MCF 10A (cell line): ENCODE measurements at places on chromosomes 7 and 10.

DNA sequence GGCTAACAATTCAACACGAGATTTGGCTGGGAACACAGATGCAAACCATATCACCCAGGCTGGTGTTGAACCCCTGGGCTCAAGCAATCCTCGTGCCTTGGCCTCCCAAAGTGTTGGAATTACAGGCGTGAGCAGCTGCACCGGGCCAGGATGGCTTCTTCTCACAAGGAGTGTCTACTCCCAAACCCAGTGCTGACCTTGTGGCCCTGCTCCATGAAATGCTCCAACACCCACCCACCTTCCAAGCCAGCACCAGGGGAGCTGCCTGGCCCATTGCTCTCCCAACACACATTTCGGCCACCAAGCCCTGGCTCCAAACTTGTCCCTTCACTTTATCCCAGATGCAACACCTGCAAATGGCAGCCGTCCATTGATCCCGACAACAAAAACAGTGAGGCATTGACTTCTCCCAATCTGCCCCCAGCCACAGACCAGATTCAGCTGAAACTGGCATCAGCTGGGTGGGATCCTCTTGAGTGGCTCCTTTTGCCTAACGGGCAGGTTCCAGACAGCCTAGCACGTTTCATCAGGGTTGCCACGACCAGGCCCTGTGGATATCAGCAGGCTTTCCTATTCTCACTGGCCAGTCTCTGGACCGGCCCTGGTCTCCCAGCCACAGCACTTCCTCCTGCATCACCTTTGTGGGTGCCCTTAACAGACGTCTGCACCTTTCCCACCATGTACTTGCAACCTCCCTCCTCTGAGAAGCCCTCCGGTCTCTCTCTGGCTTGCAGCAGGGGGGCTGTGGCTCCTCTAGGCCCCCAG lies 105.7 kb upstream of the CARD11 start:
- no peak for DNase-seq

- peak; percentile 73 for DNase-seq
Measured at GRCh38 chr7:23531050-23531793, 559 bp downstream of the TRA2A start.

DNA sequence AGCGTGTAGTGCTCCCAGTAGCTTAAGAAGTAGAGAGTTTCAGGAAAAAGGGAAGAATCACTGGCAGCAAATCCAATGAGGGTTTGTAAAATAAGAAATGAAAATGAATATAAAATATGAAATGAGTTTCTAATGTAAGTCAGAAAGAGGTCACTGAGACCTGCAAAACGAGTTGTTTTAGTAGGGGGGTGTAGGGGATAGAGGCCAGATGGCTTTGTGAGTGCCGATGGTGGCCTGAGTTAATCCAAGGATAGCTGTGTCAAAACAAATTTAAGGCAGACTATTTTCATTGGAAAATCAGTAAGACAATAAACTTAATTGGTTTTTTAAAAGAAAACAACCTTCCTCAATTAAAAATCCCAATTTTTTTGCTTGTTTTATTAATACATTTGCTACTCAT lies 745 bp upstream of the ASB15 start:
- DNase-seq = no peak

- DNase-seq = no peak
Measured at GRCh38 chr7:73442903-73443500, 9.4 kb downstream of the FZD9 start.

- DNase-seq = no peak
Measured at GRCh38 chr7:113664867-113665266, 253.9 kb downstream of the PPP1R3A start.

DNA sequence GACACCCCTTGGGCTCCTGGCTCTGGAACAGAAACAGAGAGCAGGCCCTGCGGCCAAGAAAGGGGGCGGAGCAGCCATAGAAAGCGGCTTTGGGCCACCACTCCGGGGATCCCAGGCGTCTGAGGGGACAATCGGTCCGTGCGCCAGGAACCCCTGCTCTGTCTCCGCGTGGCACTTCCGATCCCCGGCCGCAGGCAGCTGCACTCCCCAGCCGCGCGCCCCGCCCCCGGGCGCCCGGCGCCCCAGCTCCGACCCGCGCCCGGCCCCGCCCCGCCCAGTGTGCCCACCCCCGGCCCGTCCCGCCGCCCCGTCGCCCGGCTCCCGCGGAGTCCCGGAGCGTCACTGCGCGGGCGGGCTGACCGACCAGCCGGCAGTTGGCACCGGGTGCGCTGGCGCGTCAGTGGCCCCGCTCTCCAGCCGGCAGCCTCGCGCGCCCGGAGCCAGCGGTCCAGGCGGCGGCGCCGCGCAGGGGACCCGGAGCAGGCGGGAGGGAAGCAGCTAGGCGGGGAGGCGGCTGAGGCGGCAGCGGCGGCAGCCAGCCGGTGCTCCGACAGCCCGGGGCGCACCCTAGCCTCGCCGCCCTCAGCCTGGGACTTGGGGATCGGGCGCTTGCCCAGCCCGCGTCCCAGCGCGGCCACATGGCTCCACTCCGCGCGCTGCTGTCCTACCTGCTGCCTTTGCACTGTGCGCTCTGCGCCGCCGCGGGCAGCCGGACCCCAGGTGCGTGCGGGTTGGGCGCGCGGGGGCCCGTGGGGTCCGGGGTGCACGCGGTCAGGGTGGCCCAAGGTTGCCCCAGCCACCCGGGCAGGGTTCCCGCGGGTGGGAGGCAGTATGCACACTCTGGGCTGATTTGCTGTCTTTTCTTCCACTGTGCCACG lies at the start of gene ADAMTS14:
ADAMTS14 (plus strand) TSS at position 342 of the 878 bp plus-strand sequence; CDS start at position 639, 297 bp downstream.
- DNase-seq = no peak

- DNase-seq = no peak
Measured at GRCh38 chr7:64879800-64880199, 23.3 kb upstream of the ZNF273 start.

DNA sequence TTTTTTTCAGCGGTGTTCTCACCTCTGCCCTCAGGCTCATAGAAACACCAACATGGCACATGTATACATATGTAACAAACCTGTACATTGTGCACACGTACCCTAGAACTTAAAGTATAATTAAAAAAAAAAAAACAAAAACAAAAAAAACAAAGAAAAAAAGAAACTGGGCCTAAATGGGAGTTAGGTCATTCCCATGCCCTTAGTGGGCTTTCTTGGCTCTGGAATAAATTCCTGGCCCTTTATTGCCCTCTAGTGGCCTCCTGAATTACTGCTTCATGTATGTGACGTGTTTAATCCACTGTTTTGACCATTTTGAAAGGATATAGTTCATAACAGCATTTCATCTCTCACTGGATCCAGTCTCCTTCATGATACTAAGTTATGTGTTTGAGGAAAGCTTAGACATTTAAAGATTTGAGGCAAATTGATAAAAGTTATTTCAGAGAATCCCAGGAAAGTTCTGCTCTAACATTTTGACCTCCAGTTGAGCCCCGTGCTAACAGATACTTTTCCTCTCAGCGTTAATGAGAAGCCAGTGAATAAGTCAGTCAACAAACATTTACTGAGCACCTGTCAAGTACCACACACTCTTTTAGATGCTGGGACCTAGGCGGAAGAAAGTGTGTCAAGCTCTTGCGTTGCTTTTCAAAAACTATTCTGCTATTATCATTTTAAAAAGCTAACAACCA lies 54.7 kb upstream of the SYPL1 start:
- peak; percentile 83 for DNase-seq

DNA sequence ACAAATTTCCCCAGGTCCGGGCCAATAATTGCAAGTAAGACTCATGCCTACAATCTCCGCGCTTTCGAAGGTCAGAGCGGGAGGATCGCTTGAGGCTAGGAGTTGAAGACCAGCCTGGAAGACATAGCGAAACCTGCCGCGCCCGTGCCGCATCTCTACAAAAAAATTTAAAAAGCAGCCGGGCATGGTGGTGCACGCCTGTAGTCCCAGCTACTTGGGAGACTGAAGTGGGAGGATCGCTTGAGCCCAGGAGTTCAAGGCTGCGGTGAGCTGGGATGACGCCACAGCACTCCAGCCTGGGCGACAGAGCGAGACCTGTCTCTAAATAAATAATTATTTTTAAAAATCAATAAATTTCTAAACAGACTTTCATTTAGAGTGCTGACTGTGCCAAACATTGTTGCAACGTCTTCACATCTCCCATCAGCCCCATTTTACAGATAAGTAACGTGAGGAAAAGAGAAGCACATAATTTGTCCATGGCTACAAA lies 494 bp upstream of the CFAP43 start:
- no peak for DNase-seq

GRCh38 chr10:34581801-34582532 lies 233.1 kb downstream of the PARD3 start:
- DNase-seq = peak; percentile 37

GRCh38 chr7:37718585-37718984 lies 35.0 kb downstream of the GPR141 start:
- no peak for DNase-seq

- DNase-seq = peak; percentile 60
Measured at GRCh38 chr7:33050535-33051318, 11.8 kb downstream of the NT5C3A start.

- DNase-seq = no peak
Measured at GRCh38 chr10:7291487-7292270, 119.2 kb downstream of the SFMBT2 start.

DNA sequence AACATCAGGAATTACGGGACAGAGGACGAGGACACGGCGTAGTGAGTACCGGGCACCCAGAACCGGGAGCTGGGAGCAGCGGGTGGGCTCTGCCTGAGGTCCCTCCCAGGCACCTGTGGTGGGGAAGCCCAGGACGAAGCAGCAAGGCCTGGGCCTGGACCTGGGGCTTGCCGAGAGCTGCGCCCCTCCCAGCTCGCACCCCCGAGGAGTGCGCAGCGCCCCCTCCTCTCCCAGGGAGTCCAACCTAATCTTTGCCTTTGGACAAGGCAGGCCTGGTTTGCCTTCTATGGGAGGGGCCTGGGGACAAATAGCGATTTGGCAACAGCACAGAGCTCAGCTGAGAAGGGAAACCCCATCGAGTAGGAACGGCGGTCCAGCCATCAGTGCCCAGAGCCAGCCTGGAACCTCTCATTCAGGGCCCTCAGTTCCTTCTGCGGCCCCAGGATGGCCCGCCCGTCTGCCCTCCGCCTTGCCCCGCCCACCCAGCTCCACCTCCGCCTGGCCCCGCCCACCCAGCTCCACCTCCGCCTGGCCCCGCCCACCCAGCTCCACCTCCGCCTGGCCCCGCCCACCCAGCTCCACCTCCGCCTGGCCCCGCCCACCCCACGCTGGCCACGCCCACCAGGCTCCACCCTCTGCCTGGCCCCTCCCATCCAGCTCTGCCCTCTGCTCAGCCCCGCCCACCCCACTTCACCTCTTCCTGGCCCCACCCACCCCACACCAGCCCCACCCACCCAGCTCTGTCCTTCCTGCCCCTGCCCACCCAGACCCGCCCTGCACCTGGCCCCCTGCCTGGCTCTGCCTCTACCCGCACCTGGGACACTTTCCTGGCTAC lies 32.5 kb upstream of the KNDC1 start:
- DNase-seq = no peak

DNA sequence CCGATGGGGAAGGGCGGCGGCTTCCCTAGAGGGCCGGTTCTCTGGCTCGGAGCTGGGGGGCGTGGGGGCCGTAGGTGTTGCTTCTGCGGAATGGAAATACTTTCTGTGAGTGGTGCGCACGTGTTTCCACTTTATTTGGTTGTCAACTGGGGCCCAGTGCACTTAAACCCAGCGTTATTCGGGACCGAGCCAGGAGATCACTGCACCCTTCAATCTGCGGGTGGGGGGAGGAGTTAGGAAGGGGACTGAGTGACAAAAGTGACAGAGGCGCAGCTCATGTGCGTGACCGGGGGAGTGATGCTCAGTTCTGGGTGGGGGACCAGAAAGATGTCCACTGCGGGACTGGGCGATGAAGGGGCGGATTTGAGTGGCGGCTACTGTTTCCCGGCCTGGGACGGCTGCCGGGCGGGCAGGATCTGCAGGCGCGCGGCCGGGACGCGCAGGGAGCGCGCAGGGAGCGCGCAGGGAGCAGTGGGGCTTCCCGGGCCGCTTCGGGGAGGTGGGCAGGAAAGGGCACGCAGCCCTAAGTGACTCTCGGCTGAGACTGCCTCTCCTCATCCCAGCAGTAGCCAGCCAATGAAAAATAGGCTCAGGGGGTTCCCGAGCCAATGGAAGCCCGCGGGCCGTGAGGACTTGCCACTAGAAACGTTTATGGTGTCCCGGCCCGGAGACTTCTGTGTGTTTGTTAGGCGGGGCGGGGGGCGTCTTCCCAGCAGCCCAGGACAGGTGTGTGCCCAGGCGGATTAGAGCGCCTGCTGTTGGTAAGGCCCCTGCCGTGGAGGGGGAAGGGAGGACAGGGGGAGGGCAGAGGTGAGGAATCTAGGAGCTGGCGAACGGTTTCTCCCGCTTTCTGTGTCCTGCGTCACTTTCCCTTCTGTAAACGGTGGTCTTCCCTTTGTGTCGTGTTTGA lies 54.3 kb upstream of the KDM7A start:
- peak; percentile 9 for DNase-seq
